Activated CD8-positive, alpha-beta memory T cell treated with anti-CD3 and anti-CD28 coated beads for 1 hour (primary cell): ENCODE measurements at places on chromosomes 12 and 14.

DNA sequence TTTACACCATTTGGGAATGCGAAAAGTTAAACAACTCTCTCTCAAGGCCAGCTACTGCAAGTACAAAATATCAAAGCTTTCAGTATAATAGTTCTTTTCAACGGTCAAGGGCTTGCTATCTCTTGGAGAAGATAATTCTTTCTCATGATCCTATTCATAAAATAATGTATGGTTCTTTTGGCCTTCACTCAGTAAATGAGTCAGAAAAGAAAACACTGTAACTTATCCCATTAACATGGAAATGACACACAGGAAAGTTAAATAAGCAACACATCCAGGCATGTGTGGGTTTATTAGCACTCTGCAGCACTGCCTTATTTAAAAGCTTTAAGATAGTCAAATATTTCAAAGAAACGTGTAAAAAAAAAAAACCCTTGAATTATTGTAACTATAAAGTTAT lies 36.9 kb downstream of the ZFC3H1 start:
- no peak for DNase-seq

DNA sequence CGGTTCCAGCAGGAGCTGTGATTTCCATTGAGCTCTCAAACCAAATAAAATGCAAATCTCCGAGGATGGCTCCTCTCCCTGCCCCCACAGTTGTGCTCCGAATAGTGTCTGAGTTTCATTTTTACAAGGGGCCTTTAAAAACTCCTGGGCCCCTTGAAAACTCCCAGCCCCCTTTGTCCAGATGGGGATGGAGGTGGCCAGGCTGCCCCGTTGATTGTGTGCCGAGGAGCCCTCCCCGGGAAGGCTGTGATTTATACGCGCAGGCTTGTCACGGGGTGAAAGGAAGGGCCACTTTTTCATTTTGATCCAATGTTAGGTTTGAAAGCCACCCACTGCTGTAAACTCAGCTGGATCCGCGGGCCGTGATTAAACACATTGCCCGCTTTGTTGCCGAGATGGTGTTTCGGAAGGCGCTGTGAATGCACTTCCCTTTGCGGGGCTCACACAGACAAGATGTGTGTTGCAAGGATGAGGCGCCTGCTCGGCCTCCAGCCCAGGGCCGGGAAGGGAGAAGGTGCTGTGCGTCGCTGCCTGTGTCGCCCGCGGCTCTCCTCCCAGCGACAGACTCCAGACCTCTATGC lies 98.8 kb downstream of the TMEM132C start:
- no peak for DNase-seq

DNA sequence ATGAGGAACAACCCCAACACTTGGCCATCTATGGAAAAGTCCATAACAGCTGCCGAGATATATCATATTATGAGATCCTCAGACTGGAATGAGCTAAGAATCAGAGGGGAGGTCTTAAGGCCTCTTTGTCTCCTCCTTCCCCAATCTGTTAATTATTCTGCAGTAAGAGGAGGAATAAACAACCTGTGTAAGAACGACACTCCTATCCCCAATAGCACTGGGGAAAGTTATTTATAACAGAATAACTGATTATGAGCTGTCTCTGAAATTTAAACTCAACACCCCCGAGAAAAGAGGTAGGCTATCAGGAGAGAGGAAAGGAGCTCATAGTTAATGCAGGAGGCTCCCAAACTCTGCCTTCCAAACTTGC lies 68.0 kb downstream of the NIN start:
- DNase-seq: no peak

GRCh38 chr14:53456931-53457330 lies 303.8 kb upstream of the DDHD1 start:
- no peak for DNase-seq

DNA sequence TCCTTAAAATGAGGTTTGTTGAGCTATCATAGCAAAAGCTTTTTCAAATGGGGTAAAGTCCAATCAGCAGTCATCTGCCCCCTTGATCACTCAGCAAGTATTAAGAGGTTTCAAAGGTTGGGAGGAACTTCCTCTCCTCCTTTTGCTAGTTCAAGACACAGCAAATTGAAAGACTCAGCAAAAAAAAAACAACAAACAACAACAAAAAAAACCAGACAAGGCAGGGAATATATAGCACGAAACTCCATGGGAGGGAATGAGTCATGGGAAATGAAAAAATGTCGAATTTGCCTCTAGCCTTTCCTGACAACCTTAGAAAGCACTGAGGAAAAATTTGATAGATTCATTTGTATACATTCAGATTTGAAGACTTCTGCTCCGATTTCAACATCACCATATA lies 1.6 kb upstream of the SLC7A8 start:
- no peak for DNase-seq

DNA sequence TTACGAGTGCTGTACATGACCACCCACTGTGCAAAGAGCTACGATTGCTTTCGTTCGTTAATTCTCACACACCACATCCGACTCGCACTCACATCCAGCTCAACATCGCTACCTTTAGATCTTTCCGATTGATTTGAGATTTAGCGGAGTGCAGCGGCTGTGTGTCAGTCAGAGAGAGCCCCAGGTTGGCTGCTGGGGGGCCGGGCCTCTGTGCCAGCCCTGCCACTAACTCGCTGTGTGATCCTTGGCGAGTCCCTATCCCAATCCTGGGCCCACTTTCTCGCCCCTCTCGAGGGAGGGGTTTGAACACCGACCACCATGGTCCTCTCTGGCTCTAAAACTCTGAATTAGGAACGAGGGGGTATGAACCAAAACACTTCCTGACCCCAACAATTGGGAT lies 8.6 kb downstream of the DLK1 start:
- no peak for DNase-seq

- DNase-seq: no peak
Observed at GRCh38 chr12:47219243-47219642, 139.5 kb upstream of the AMIGO2 start.

- no peak for DNase-seq
Observed at GRCh38 chr14:37974421-37974820, 233.3 kb upstream of the SSTR1 start.

- DNase-seq: no peak
Observed at GRCh38 chr12:20620261-20620660, 74.9 kb upstream of the SLCO1C1 start.

DNA sequence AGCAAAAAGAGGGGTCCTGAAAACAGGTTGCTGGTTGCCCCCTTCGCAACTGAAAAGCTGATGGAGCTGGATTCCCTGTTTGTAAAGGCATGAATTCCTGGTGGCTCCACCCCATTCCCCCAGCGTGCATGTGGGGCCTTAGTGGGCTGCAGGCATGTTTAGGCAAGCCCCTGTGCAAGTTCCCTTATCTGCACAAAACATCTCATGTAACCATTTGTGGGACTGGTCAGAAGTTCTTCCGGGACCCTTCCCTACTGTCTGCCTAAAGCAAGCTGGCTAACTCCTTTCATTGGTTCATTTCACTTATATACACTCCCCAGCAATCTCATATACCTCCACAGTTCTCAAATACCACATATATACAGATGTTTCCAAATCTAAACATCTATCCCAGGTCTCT lies 24.0 kb upstream of the HIGD1C start:
- no peak for DNase-seq

- DNase-seq: no peak
Observed at GRCh38 chr14:85915711-85916110, 385.8 kb downstream of the FLRT2 start.

DNA sequence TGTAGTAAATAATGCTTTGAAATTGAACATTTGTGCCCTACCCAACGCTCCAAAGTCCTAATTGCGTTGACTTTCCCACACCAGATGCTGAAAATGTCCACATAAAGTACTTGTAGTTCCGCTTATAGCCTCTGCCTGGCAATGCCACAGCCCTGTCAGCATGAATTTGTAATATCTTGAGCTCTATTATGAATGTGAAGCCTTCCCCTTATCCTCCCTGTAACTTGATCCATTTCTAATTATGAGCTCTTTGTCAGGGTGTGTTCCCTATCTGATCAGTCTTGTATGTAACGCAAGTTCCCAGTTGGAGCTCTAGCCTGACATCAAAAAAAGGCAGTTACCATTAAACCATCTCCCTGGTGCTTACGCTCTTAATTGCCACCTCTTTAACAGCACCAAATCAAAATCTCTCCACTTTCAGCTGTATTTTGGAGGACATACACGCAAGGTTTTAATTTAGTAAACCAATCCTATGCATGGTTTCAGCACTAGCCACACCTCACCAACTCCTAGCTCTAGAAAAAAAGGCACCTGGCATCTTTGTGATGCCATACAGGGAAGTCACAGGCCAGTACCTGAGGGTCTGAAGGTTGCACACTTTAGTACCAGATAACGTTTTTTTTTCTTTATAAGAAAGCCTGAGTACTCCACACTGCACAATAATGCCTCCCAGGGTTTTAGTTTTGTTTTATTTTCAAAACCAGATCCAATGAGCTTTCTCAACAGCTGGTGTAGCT lies 69.3 kb downstream of the EEA1 start:
- no peak for DNase-seq
